ENCODE measurements at places on chromosomes 13 and 19.

- no peak for DNase-seq
These were observed 8.8 kb upstream of the IGFL4 start for GRCh38 chr19:46049597-46049996.

- DNase-seq: no peak
These were observed 32.2 kb downstream of the TMEM255B start for GRCh38 chr13:113791226-113791625.

- DNase-seq: no peak
These were observed 1186.3 kb downstream of the UQCRFS1 start for GRCh38 chr19:28026636-28027035.

DNA sequence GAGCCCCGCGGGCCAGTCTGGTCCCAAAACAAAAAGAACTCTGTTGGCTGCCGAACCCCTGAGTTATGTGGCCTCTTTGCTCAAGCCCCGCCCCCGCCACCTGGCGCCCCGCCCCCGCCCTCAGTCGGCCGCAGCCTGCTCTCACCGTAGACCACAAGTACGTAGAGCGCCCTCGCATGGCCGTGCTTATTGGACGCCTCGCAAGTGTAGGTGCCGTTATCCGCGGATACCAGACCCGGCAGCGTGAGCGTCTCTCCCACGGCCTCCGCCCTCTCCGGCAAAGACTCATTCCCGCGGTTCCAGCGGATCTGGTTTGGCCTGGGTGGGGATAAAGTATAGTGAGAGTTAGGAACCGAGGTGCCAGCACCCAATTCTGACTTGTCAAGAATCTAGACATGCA, 5.5 kb upstream of the ZNF428 start:
- DNase-seq: no peak

- no peak for DNase-seq
These were observed 630 bp downstream of the PNPLA6 start for GRCh38 chr19:7535998-7536695.

DNA sequence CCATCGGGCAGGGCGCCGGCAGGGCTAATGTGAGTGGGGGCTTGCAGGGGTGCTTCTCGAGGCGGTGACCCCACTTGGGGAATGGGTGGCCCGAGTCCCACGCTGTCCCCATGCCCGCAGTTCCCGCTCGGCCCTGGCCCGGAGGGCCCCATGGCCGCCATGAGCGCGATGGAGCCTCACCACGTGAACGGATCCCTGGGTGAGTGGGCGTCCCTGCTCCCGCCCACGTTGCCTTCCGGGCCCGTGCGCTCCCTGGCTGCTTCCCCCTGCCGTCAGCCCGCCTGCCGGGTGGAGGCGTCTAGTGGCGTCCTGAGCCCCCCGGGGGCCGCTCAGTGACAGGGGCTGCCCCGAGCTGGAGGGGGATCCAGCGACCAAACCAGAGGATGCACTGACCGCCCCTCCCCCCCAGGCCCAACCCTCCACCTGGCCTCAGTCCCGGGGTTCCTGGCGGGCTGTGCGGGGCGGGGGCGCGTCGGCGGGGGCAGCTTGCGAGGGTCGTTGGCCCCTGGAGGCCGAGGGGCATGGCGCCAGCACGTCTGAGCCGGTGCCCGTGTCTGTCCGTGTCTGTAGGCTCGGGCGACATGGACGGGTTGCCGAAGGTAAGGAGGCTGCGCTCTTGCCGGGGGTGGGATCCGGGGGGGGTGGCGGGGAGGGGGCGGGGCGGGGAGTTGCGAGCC, 4.8 kb downstream of the ISYNA1 start:
- no peak for DNase-seq

- no peak for DNase-seq
These were observed 31.1 kb downstream of the DNM2 start for GRCh38 chr19:10748927-10749434.

- DNase-seq: no peak
These were observed 265.0 kb downstream of the PCDH9 start for GRCh38 chr13:66965181-66965580.

DNA sequence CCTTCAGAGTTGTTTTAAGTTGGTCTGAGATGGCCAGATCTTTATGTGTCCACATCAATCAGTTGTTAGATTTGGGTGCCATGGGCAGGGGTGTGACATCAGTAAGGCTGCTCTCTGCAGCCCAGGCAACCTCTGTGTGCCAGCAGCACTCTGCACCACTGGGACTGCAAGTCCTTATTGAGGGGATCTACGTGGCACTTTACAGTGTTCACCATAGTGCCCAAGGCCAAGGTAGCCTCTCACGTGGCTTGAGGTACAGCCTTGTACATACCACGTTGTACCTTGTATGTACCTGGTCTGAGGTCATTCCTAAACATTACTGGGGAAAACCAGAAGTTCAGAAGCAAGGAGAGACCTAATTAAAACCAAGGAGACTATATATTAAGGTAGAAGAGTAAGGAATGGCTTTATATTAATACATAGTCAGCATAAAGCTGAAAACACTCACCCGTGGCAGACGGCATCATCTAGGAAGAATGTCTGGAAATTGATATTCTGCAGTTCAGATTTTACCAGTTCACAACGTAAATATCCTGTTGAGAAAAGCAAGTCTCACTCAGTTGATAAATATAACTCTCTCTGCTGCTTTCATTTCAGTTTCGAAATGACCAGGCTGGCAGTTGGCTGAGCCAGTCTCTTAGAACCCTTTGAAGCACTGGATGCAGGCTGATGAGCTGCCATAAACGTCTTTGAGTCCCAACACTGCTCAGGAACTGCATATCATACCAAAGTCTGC, 128.8 kb downstream of the ZDHHC20 start:
- no peak for DNase-seq

- DNase-seq: no peak
These were observed 541.4 kb upstream of the MIR17HG start for GRCh38 chr13:90806016-90806615.

DNA sequence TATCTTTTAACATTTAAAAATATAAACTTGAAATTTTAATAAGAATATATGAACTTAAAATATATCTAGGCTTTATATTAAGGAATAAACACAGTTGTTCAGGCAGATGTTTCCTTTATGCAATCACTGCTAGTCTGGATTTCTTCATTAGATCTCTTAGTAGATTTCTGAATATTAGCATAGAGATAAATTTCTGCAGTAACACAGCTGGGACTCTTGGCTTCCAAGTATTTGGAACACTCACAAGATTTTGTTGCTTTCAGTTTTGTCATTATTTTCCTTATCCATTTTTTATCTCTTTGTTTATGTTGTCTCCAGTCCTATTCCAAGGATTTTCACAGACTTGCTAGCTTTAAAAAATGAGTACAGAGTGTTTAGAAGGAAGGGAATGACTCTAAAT, 857.1 kb downstream of the GPC5 start:
- no peak for DNase-seq

DNA sequence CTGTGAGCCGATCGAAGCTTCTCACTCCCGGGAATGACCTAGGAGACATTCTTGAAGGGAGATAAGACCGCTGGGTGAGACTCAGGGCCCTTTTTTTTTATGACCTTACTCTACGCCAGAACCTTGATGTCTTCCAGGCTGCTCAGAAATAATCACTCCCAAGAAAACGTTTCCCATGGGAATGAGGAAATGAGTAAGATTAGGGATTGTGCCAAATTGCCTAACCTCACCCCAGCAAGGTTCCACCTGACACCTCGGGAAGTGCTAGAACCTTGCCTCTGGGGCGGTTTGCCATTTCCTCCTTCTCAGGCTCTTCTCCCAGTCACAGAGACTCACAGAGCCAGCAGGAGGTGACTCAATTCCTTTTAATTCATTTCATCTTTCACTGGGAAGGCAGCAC, 2.3 kb downstream of the SLC46A3 start:
- peak; percentile 45 for DNase-seq

GRCh38 chr13:43493496-43494000, 293.2 kb downstream of the ENOX1 start:
- no peak for DNase-seq

GRCh38 chr13:41930154-41930553, 30.8 kb downstream of the VWA8 start:
- DNase-seq: no peak

DNA sequence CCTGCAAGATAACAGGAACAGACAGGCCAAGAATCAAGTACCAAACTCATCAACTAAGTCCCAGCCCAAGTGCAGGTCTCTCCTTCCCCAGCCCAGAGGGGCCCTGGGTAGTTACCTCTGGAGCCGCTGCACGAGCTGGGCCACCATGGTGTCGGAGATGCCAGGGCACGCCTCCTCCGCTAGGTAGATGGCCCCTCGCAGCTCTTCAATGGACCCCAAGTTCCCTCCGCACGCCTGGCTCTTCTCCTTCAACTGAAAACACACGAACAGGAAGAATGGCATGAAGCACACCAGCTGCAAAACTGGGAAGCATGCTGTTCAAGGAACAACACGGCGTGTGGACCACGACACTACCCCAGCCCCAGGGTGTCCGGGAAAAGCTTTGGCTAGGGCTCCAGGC, 119.9 kb downstream of the STK24 start:
- DNase-seq: no peak

DNA sequence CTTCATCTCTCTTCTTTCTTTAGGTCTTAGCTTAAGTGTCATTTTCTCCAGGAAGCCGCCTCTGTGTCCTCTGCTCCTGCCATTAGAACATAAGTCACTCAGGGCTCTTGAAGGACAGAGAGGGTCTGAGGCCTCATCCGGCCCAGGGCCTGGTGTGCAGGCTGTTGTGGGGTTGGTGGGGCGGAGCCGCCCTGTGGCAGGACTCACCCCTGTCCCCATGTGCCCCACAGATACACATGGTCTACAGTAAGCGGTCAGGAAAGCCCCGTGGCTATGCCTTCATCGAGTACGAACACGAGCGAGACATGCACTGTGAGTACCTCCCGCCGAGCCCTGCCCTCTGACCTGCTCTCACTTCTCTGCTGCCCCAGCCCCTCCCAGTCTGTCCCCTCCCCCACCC, 13.0 kb upstream of the LIN7B start:
- no peak for DNase-seq

- DNase-seq: no peak
These were observed 61.6 kb downstream of the UNC13A start for GRCh38 chr19:17626456-17627015.

GRCh38 chr13:78030341-78030896, 111.8 kb upstream of the EDNRB start:
- no peak for DNase-seq

GRCh38 chr13:95222733-95223018, 78.6 kb downstream of the ABCC4 start:
- no peak for DNase-seq

DNA sequence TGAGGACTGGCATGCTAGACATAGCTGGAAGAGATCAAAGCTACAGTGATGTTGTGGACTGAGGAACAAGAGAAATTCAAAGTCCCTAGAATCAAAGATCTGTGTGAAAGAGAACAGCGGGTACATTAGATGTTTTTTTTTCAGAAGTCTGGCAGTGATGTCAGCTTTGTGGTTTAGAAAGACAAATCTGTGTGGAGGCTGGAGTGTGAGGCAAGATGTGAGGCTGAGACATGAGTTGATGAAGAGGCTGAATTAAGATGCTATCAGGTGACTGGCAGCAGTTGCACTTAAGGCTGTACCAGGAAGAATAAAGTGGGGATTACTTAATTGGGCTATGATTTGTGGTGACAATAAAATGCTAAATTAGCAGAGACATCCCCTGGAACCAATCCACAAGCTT, 46.5 kb downstream of the DNAJC3 start:
- DNase-seq: no peak

- DNase-seq: peak; percentile 97
These were observed 10.2 kb downstream of the DPP9 start for GRCh38 chr19:4713384-4713951.

DNA sequence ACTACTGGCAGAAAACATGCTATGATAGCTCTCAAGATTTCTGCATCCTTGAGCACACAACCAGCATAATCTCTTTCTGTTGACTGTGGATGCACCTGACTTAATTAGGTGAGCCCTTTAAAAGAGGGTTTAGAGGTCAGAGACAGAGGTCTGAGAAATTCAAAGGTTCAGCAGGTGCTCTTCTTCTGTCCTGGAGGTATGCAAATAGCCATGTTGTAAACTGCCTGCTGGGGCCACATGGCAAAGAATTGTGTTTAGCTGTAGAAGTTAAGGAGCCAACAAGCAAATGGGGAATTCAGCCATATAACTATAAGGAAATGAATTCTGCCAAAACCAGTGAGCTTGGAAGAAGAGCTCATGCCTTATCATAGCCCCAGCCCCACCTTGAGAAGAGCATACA, 11.6 kb upstream of the DCLK1 start:
- DNase-seq: no peak

- no peak for DNase-seq
These were observed at the start of gene TMEM221 for GRCh38 chr19:17448131-17448967. Gene TMEM221, minus strand, starts transcription at chr19:17448668. Its CDS starts 206 bp downstream, at chr19:17448462.

GRCh38 chr19:30966486-30966885, 382.8 kb downstream of the TSHZ3 start:
- no peak for DNase-seq

GRCh38 chr13:94162289-94162688, 317.2 kb downstream of the DCT start:
- no peak for DNase-seq

DNA sequence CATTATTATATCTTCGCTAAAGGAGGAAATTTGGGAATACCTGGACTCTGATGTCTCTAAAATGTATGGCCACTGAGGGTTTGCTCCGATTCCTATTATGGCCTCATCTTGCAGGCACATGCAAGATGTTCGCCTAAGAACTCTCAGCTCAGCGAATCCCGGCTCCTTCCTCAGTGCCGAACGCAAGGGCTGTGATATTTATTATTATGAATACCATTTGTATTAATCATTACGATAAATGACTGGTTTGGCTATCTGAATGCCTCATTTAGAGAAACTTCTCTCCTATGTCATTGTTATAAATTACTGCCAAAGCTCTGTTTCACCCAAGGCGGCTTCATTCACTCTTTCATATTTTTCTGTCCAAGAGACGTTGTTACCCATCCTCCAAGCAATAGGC, 369.7 kb upstream of the TSHZ3 start:
- no peak for DNase-seq

DNA sequence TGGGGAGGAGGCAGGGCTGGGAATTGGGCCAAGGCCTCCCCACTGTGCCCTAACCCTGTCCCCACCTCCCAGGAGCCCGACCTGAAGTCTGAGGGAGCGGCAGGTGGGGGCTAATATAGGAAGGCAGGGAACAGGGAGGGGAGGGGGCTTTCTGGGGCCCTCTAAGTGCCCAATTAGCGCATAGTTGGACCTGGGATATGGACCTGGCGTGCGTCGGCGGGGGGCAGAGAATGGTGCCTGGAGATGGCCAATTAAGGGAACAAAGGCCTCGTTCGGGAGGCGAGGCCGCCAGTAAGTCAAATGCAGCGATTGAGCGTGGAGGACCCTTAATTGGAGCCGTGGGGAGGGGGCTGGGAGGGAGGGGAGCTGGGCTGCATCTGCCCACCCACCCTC, at the start of gene C19orf85:
TSS of gene C19orf85 (minus strand) at position 90 of the 393 bp plus-strand sequence. CDS start 197 bp downstream, outside the sequence.
- no peak for DNase-seq

DNA sequence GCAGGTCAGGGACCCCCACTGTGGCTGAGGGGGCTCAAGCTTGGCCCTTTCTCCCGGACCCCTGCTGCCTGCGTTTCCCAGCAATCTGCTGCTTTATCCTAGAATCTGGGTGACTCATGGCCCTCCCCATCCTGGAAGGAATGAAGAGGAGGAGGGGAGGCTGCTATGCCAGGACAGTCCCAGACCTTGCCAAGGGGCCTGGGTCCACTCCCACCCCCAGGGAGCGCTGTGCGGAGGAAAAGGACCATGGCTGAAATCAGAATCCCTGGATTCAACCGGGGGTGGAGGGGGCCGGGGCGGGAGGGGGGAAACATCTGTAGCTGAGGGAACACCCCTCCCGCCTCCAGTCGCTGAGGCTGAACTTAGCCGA, 20.5 kb downstream of the ZNF114 start:
- DNase-seq: no peak

Measured in epithelial cell of prostate (primary cell).